ENCODE measurements at places on chromosomes 7 and 10.

DNA sequence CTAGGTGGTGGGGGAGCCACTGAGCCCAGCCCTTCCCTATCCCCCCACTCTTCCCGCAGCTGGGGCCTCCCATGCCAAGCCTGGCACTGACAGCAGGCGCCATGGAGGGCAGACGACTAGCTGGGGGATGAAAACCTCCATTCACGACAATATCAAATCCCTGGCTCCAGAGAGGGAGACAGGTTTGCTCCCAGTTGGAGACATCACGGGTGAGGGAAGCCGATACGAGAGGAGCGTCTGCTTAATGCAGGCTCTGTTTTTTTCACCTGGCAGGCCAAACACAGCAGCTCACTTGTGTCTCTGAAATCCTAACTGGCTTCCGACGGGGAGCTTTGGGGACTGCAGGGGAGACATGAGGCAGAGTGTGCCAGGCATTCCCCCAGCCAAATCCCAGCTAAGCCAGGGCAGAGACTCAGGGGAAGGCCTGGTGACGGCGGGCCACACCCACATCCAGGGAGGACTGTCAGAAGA lies 307.4 kb upstream of the ZMIZ1 start:
- H3K36me3 ChIP-seq: no peaks in the 10 kb centered on the region
- H3K27ac ChIP-seq: no peak overlapping the region
- peaks cover 59% of the 10 kb centered on the region for H3K27me3 ChIP-seq
- no peak overlapping the region for H3K4me3 ChIP-seq

DNA sequence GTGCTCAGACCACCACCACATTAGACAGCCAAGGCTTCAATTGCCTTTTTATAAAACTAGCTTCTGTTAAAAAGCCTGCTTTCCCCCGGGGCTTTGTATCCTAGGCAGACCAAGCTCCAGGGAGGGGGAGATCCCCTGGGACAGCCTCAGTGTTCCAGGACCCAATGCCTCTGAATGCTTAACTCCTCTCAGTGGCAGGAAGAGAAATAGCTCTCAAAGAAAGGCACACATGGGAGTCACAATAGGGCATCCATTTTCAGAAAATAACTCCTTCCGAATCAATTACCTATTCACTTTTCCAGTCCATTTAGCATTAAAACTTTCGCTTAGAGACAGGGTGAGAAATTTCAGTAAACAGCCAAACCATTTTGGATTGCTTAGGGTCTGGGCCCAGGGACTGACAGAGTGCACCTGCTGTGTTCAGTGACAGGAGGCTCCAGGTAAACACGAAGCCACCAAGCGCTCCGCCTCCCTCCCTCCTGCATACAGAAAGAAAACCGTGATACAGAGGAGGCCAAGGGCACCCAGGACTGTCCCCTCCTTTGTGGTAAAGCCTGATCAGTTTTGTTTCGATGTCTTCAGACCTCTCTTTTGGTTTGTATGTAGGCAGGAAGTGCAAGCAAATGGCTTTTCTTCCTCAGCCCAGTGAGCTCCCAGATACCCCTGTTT lies 599.7 kb downstream of the KCNMA1 start:
- no peaks in the 10 kb centered on the region for H3K36me3 ChIP-seq
- no peak for DNase-seq
- no peak overlapping the region for H3K27ac ChIP-seq
- no peak overlapping the region for H3K4me3 ChIP-seq

DNA sequence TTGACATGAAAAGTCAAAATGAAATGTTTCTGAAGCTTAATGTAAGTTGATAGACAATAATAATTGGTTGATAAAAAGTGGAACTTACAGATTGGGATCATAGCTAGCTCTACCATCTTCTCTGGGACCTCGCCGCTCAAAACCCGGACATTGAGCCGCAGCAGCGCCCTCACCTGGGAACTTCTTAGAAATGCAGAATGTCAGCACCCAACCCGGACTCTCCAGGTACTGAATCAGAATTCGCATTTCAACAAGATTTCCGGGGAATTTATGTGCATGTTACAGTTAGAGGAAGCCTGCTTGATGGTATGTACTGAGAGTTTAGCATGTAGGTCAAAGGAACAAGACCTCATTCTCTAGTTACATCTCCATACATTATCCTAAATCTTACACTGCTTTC lies 36.7 kb upstream of the ABLIM1 start:
- no peaks in the 10 kb centered on the region for H3K36me3 ChIP-seq
- no peak overlapping the region for H3K4me3 ChIP-seq
- H3K27ac ChIP-seq: no peak overlapping the region
- H3K4me1 ChIP-seq: no peaks in the 10 kb centered on the region
- peaks cover 8% of the 10 kb centered on the region for H3K27me3 ChIP-seq

- H3K36me3 ChIP-seq: peaks cover 18% of the 10 kb centered on the region
- DNase-seq: no peak
- no peaks in the 10 kb centered on the region for H3K27me3 ChIP-seq
- peak overlapping the region; percentile 48 for H3K27ac ChIP-seq
Measured at GRCh38 chr10:45473126-45473525, 99.1 kb downstream of the ALOX5 start.

All from naive B cell (primary cell).